ENCODE measurements at places on chromosomes 2 and 18.

GRCh38 chr2:232577841-232578240, 27.4 kb downstream of the EIF4E2 start:
- DNase-seq: no peak

GRCh38 chr2:200396781-200397242, 90.3 kb downstream of the SPATS2L start:
- DNase-seq: no peak

DNA sequence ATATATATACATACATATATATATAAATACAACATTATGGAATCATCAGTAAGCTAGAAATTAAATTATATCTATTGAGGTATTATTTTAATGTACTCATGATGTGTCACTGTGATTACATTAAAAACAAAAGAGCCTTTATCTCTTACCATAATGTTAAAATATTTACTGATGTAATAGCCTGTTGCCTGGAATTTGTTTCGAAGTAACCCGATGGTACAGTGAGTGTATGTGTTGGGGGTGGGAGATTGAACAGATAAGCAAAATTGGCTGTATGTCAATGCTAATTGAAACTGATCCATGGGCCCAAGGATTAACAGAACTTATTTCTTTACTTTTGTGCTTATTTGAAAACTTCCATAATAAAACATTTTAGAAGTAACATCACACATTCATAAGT, 1473.2 kb downstream of the LRP1B start:
- DNase-seq: no peak

DNA sequence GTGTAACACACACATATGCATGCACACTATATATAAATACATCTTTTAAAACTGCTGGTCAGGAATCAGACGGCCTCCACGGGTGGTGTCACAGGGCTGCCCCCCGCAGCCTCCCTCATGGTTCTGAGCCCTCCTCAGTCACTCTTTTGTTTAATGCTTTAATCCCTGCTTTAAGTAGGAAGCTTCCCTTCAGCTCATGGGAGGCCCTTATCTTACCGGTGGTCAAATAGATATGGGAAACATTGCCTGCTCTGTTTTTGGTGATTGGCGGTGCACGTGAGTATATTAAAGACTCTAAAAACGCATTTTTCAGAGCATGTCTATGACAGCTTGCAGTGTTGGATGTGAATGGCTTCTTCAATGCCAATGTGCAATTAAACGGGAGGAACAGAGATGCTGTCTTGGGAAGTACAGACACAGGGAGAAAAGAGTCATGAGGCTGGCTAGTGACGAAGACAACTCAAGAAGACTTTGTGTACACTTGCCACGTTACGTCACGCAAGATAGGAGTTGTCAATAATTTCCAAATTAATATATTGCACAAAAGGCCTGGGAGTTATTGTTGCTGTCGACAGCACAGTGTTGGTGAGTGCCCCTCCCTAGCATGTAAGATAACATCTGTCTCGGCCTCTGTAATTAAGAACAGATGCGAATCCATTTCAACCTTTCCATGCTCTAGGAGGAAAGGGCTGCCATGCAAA, 23.3 kb downstream of the GNLY start:
- no peak for DNase-seq

GRCh38 chr2:136246086-136246669, 128.2 kb upstream of the CXCR4 start:
- no peak for DNase-seq

- no peak for DNase-seq
Measured at GRCh38 chr2:133416736-133417135, 151.5 kb downstream of the NCKAP5 start.

DNA sequence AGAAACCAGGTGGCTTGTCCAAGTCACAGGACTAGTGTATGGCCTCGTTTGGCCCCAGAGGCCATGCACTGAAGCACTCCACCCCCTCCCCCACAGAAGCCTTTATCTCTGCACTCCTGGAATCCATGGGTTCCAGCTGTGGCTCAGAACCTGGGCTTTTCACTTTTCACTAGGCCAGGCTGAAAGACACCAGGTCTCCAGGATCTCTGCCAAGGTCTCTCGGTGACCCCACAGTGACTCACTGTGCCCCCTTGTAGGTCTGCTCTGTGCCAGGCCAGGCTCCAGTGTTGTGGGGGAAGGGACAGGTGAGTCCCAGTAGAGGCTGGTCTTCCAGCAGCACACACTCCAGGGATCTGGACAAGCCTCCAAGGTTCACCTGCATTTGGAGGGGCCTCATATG, 31.0 kb upstream of the GLI2 start:
- DNase-seq: no peak

DNA sequence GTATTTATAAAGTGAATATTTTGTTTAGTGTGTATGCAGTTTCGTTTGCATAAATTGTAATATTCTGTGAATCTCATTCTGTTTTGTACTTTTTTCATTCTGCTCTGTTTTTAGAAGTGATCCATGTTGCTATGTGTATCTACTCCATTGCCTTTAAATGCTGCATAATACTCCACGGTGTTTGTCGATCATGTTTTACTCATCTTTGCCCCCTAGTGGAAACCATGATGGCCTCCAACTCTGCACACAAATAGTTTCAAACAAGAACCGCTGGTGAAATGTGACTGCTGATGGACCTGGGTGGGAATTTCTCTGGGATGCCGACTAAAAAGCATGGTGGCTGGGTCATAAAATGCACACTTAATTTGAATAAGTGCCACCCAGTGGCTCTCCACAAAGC, 32.0 kb upstream of the SKOR2 start:
- peak; percentile 7 for DNase-seq

DNA sequence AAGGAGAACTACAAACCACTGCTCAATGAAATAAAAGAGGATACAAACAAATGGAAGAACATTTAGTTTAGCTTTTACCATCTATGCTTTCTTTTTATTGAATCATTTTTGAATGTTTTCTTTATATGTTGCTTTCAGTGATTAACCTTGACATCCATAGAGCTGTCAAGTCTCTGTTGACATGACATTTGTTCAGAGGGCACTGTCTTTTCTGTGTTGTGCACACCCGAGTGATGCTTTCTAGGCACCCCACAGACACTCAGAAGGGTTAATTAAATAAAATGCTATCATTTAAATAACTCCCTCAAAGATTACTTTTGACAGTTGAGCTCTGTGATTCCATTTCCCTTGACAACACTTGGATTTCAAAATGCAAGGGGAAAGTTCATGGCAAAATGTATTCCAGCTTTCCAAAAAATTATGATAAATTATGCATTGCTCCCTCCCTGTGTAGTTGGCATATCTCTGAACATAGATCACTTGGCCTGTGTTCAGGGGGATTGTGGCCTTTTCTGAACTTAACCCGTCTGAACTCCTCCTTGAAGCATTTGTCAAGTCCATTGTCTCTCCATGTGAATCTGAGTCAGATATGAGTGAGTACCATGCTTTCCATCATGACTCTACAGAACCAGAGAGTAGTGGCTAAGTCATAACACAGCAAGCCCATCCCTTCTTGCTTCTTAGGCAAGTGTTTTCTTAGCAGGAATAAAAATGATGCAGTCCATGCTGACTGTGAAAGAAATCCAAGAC, 372.6 kb downstream of the RPRM start:
- DNase-seq: no peak

GRCh38 chr18:66150650-66151049, 399.8 kb downstream of the CDH7 start:
- DNase-seq: no peak

DNA sequence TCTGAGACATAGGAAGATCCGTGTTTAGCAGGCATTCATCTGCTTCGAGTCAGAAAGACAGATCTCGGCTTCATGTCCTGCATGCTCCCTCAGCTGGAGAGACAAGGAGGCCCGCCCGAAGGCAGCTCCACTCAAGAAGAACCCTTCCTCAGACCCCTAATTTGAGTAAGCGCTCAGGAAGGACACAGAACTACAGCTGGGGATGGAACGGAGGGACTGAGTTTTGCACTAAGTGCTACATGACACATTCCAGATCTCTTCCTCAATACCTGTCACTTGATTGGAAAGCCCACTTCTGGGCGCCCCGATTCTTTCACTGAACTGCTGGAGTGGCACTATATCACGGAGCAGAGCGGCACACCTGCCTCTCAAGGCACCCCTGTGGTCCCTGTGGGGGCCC, 185.6 kb upstream of the PXDN start:
- DNase-seq: no peak

- DNase-seq: no peak
Measured at GRCh38 chr2:234550056-234550455, 53.2 kb upstream of the ARL4C start.

GRCh38 chr2:206935991-206936842, 3.1 kb upstream of the CPO start:
- no peak for DNase-seq

GRCh38 chr18:35215026-35215425, 25.8 kb upstream of the ZNF397 start:
- DNase-seq: no peak

GRCh38 chr2:207216457-207216856, 50.7 kb upstream of the KLF7 start:
- DNase-seq: no peak

DNA sequence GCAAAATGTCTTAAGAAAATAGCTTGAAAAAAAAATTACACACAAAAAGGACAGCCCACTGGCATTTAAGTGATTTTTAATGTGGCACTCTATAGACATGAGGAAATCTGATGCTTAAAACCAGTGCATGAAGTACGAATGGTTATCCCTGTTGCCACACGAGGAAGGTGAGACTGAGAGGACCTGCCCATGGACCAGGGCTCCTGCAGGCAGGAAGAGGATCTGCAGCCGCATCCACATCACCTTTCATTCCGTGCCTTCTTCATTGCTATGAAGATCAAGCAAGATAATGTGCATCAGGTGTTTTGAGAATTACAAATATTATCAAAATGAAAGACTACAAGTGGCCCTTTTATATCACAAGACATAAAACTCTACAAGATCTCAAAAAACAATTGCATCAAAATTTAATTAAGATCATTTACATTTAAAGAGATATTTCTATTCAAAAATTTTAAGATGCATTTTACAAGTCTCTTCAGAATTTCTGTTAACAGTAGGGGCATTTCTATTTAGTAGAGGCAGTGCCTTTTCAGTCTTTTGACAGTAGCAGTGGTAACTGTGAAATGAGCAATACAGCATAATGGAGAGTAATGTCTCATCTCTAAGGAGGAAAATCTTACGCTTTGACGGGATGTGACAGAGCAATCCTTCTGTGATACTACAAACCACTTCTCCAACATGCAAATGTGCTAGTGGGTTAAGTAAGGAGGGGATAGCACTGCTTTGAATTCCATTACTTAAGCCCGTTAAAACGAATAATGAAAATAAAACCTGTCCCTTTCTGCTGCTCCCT, 83.4 kb downstream of the SLC5A7 start:
- no peak for DNase-seq

DNA sequence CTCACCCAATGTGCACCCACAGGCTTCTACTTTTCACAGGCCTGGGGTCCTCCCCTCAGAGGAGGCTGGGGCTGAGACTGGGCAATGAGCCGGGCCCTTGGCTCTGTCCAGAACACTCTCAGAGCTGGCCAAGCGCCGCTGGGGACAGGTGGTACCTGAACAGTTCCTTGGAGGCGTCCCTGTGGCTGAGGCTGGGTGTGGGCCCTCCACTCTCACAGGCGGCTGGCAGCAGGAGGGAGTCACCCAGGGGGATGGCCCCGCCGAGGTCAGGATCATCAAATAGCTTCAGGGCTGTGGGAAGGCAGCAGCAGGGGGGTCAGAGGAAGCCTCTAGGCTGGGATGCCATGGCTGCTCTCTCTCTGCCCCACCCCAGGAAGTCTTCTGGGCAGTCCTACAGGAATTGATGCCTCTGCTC, 27.1 kb downstream of the HS1BP3 start:
- no peak for DNase-seq

DNA sequence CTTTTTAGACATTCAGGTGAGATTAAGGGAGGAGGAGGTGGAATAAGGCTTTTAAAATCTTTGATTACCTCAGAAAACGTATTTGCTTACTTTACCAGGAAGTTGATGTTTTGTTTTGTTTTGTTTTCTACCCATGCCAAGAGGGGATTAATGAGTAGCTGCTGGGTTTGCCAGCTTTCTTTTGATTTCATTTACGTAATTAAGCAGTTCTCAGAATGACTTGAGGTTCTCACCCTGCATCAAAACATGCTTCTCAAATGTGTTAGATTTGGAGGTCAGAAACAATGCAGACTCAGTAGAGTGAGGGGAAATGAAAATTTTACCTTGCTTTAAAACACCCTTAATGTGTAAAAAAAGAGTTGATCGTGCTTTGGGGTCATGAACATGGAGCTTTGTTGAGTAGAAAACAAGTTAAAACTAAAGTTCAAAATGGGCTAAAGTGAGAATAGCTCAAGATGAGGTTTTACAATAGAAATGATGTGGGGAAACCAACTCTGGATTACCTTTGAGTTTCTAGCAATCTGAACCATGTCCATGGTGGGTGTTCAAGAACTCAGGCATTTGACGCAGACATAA, 217.1 kb upstream of the EPAS1 start:
- no peak for DNase-seq

DNA sequence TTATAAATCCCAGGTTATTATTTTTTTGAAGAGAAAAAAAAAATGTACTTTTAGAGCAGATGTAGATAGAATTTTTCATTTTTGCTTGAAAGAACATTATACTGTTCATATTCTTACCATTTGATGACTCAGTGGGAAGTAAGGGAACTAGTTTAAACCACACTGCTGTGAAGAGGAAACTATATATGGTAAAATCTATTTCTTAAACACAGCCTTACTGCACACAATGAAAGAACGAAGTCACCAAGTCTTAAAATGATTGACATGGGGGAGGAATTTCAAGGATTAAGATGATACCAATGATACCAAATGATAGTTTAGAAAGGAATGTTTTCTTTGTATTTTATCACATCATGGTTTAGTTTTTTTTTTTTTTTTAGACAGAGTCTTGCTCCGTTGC, 5.0 kb downstream of the ACTR2 start:
- DNase-seq: peak; percentile 56

- no peak for DNase-seq
Measured at GRCh38 chr2:232438091-232438490, 17.9 kb upstream of the ALPI start.

- DNase-seq: no peak
Measured at GRCh38 chr2:138030459-138030858, 66.2 kb downstream of the HNMT start.

DNA sequence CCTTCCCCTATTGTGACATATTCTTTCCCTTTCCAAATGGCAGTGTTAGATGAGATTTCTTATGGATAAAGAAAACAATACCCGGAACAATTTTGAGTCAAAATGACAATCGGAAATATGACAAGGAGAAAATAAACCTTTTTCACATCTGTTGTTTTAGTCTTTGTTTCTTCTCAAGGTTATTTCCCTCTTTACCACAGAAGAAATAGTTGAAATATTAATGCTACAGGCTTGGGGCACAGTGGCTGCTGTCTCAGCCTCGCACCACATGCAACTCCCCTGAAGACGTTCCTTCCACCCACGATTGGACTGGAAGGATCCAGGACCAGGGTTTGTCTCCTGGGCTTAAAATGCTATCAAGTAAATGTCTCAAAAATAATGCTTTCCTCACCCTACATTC, 77.6 kb downstream of the FHOD3 start:
- DNase-seq: no peak
